ENCODE measurements at places on chromosomes 2 and 18. TPM values are rescaled to one million over a fixed set of nuclear protein-coding genes. Genes with fewer than 3 reads are reported as not detected.

DNA sequence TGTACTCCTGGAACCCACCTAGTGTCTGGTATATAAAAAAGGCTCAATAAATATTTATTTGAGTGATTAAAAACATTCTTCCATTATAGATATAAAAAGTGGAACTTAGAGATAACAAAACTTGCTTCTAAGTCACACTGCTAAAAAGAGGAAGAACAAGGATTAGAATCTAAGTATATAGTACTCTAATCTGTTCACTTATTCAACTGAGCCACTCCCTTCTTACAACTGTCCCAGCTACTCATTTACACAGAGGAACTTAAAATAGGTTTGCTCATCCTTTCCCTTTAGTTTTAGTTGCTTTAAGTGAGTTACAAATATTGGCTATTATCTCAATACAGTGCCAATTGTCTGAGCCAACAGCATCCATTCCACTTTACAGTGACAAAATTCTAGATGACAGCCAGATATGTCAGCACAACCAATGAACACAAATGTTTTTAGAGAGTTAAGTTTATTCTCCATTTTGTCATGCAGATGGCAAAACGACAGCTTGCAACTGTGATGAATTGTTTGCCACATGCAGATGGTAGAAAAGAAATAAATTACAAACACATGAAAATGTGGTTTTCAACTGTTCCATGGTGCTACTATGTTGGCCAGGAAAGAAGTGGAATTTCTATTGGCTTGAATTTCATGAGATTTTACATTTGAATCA, 280.7 kb upstream of the ZC3H15 start:
- H3K27me3 ChIP-seq = no peaks in the 10 kb centered on the region
- no peak for DNase-seq
- H3K4me3 ChIP-seq = no peak overlapping the region
- no peaks in the 10 kb centered on the region for H3K36me3 ChIP-seq
- no peak overlapping the region for H3K27ac ChIP-seq

DNA sequence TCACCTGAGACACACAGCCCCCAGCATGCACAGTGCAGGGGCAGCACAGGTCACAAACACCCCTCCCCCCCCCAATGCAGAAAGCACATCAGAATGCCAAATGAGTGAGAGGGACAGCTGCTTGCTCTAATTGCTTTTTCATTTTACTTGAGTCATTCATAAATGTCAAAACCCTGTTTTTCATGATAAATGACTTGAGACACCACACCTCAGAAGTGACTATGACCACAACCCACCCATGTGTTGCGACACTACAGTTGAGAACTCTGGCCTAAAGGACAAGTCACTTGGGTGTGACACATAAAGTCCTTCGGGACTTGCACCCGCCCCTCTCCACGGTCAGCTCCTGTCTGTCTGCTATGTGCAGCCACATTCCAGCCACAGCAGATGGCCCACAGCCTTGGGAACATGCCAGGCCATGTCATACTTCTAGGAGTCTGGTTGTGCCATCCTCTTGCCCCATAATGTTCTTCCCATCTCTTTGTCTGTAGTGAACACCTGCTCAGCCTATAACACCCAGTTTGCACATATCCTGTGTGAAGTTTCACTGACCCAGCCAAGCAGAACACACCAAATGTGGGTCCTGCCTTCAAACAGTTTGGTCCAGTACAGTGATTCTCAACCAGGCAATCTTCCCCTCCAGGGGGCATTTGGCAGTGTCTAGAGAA, 30.2 kb upstream of the RIOK3 start:
- no peaks in the 10 kb centered on the region for H3K36me3 ChIP-seq
- H3K4me3 ChIP-seq = no peak overlapping the region
- H3K4me1 ChIP-seq = no peaks in the 10 kb centered on the region
- DNase-seq = no peak

The SOWAHC gene
- total RNA-seq = 26.3 TPM

DNA sequence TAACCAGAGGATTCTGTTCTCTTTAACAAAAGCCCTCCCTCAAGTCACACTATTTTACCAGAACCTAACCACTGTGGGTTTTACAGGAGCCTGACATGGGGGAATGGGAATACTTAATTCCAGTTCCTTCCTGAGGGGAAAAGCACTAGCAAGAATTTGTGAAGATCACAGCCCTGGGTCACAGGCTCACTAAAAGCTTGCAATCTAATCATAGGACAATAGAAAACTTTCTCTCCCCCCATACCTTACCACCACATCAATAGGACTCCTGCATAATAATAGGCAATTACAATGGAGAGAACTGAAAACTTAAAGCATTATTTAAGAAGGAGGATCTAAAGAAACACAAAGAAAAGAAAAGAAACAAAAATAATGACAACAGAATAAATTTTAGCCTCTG, 225.8 kb upstream of the ZNF804A start:
- H3K27me3 ChIP-seq = no peaks in the 10 kb centered on the region
- peak overlapping the region; percentile 5 for H3K27ac ChIP-seq
- peaks cover 16% of the 10 kb centered on the region for H3K4me1 ChIP-seq
- peak; percentile 31 for DNase-seq
- H3K36me3 ChIP-seq = no peaks in the 10 kb centered on the region

GRCh38 chr2:45263147-45263546, 253.9 kb upstream of the SIX2 start:
- no peak for DNase-seq
- H3K4me3 ChIP-seq = no peak overlapping the region
- no peaks in the 10 kb centered on the region for H3K36me3 ChIP-seq
- no peaks in the 10 kb centered on the region for H3K27me3 ChIP-seq

DNA sequence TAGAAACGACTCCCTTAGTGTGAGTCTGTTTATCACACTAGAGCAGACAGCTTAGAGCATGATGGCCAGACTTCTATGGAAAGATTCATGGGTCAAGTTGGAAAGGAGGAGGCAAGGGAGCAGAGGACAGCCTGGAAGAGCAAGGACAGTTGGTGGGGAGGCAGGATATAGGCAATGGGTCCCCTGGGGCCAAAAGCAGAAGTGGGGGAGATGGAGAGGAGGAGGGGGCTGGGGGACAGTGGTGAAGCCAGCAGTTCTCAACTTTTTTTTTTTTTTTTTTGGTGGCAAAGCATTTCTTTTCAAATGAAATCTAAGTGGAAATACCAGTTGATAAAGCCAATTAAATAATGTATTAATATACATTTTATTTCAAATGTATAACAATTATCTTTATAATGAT, 197.9 kb downstream of the HRH4 start:
- no peaks in the 10 kb centered on the region for H3K4me1 ChIP-seq
- DNase-seq = no peak
- no peaks in the 10 kb centered on the region for H3K27me3 ChIP-seq
- no peaks in the 10 kb centered on the region for H3K36me3 ChIP-seq
- no peak overlapping the region for H3K27ac ChIP-seq

- DNase-seq = no peak
- H3K4me1 ChIP-seq = no peaks in the 10 kb centered on the region
- H3K27ac ChIP-seq = no peak overlapping the region
- no peak overlapping the region for H3K4me3 ChIP-seq
- no peaks in the 10 kb centered on the region for H3K27me3 ChIP-seq
- no peaks in the 10 kb centered on the region for H3K36me3 ChIP-seq
These were observed 41.6 kb downstream of the TDRD15 start for GRCh38 chr2:21165350-21165749.

- no peak overlapping the region for H3K27ac ChIP-seq
- no peak overlapping the region for H3K4me3 ChIP-seq
- no peaks in the 10 kb centered on the region for H3K27me3 ChIP-seq
- DNase-seq = no peak
These were observed 143.4 kb downstream of the CYRIA start for GRCh38 chr2:16522031-16522831.

- DNase-seq = no peak
- H3K27me3 ChIP-seq = no peaks in the 10 kb centered on the region
- H3K36me3 ChIP-seq = no peaks in the 10 kb centered on the region
- no peak overlapping the region for H3K4me3 ChIP-seq
These were observed 6.5 kb upstream of the ACTG2 start for GRCh38 chr2:73886357-73886756.

DNA sequence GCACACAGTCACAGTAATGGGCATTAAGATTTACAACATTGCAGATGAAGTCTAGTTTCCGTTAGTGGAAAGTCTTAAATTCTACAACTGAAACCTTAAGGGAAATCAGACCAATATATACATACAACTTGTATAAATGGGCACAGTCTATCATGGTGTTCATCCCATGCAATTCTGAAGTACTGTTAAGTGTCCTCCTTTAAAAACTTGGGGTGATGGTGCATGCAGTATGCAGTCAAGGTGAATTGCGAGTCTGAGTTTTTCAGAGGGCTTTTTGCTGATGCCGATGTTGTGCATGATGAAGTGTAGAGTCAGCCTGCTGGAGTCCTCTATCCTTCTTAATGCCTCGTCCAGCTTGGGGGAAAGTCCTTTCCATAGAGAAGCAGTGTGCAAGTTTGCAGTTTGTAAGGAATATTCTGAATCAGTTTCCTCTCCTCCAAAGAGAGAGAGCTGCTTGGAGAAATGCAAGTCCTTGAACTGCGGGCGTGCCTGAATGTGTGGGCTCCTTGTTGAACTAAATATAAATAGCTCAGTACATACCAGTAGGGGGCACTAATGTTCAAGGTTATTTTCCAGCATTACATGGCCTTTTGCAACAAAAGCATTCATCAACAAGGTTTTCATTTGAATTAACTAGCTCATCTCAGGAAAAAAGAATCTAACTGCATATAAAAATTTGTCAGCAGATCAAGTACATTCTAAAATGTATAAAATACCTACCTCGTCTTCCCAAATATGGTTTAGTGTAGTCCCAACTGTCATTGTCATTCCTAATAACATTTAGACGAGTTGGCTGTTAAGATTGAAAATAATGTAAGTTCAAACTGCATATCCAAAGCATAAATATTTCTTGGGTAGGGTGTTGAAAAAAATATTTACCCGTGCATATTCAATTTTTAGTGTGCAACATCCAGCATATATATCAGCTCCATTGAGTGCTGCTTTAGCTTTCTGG, 21.3 kb downstream of the HNRNPLL start:
- H3K4me3 ChIP-seq = no peak overlapping the region
- H3K36me3 ChIP-seq = peaks cover 18% of the 10 kb centered on the region
- H3K27me3 ChIP-seq = no peaks in the 10 kb centered on the region
- H3K4me1 ChIP-seq = peaks cover 31% of the 10 kb centered on the region

The GCG gene
- not detected for total RNA-seq

The KCNE4 gene
- total RNA-seq = not detected

All from GM23338 (cell line).